ENCODE measurements at places on chromosomes 3 and 15.

GRCh38 chr3:129187857-129188256 is 4.2 kb upstream of the CNBP start:
- H3K27me3 ChIP-seq: no peaks in the 10 kb centered on the region
- DNase-seq: no peak
- no peaks in the 10 kb centered on the region for H3K4me1 ChIP-seq
- no peak overlapping the region for H3K27ac ChIP-seq

- no peaks in the 10 kb centered on the region for H3K36me3 ChIP-seq
- peaks cover 17% of the 10 kb centered on the region for H3K27me3 ChIP-seq
- H3K4me3 ChIP-seq: no peak overlapping the region
- no peaks in the 10 kb centered on the region for H3K4me1 ChIP-seq
Observed at GRCh38 chr15:60840703-60841411, 361.9 kb upstream of the ICE2 start.

GRCh38 chr15:99923711-99924110 is 190.5 kb upstream of the LYSMD4 start:
- peaks cover 4% of the 10 kb centered on the region for H3K4me1 ChIP-seq
- H3K27ac ChIP-seq: no peak overlapping the region
- DNase-seq: no peak

DNA sequence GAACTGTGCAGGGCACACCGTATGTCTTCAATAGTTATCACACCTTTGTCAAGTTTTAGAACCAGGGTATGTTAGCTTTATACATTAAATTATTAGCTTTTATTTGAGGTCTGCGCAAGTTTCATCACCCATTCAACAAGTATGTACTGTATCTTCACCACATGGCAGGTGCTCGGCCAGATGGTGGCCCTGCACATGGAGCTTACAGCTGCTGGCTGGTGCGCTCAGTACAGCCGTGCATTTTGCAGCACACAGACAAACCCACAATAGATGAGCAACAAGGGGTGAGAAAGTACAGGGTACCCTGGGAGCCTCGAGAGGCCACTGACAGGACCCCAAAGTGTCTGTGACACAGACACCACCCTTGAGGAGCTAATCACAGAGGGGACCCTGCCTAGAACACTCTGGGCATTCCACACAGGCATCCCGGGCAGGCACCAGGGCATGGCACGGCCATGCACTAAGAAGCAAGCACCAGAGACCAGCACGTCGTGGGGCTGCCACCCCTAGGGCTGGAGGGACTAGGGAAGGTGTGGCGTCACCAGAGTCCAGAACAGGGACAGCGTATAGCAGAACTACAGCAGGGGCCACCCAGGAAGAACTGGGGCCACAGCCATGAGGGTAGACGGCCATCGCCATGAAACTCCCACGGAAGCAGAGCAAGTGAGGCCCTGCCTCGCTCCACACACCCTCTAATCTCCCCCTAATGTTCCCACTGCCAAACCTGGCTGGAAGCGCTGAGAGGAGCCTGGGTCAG is 27.4 kb downstream of the ZXDC start:
- no peak overlapping the region for H3K4me3 ChIP-seq
- peaks cover 24% of the 10 kb centered on the region for H3K36me3 ChIP-seq
- H3K4me1 ChIP-seq: no peaks in the 10 kb centered on the region
- DNase-seq: no peak

All from stimulated activated naive B cell treated with anti-CD40 and anti-IgM and Interleukin-4, amounts not matched to agents 10 μg/mL and 1 μg/mL and 100 μg/mL, for 72 hours (primary cell).